ENCODE measurements at places on chromosomes 1 and 21.

DNA sequence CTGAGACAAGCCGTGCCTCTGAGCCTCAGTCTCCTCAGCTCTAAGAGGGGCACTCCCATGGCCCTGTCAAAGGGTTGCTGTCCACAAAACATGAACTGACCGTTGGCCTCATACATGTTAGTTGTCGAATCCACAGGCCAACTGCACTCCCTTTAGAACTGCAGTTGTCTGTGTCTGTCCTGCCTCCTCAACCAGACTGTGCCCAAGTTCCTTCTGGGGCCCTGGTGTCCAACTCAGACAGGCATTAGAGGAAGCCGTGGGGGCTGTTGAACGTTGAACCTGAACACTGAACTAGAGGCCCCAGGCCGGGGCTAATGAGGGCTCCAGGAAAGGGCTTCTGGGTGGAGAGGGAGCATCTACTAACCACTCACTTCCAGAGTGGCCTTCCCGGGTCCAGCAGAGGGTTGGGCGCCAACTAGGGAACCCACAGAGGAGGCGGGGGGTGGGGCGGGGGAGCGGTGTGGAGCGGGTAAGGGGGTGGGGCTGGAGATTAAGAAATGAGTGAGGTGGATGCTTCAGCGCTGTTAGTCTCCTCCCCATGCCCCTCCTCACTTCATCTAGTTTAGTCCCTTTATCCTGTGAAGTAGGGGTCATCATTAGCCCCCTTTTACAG, at the start of gene RAB42:
TSS of gene RAB42 (plus strand) at position 558 of the 613 bp plus-strand sequence. CDS start 247 bp downstream, outside the sequence.
- DNase-seq, result no peak

DNA sequence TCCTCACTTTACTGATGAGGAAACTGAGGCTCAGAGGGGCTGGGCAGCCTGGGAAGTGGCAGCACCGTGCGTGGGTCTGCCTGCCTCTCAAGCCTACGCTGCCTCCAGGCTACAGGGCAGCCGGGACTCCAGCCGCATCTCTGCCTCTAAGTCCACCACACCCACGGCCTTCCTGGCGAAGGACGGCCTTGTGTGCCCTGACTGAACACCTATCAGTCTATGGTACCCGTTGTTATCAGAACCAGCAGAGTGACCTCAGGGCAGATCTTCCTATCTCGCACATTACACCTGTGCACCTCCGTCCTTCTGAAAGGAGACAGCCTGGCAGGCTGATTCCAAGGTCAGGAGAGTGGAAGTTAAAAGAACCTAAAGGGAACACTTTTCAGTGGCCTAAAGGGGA, 35.7 kb upstream of the SLC30A1 start:
- DNase-seq, result no peak

- peak; percentile 82 for DNase-seq
Observed at GRCh38 chr1:202160377-202160940, at the start of gene PTPN7. Gene PTPN7 (minus strand): TSS chr1:202160602. CDS start chr1:202159402, 1,200 bp downstream.

DNA sequence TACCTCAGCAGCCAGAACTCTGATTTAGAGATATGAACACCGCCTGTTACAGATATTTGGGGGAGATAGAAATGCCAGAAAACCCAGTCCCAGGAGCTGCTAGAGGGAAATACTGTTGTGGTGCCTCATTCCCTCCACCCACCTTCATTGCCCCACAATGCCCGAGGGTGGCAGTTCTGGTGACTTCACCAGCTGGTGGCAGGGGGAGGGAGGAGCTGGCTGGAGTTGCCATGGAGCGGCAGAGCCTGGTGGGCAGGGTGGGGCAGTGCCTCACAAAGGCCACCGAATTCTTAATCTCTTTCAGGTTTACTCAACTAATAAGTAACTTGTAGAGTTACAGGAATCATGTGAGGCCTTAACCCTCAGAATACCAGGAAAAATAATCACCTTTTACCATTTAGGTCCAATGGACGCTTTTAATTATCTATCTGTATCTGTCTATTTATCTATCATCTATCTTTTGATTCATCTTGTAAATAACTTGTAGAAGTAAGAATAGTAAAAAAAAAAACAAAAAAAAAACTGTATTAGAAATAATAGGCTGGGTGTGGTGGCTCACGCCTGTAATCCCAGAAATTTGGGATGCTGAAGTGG, 11.7 kb upstream of the S100A11 start:
- peak; percentile 66 for DNase-seq

GRCh38 chr1:173249349-173249748, 42.2 kb upstream of the TNFSF4 start:
- DNase-seq, result no peak

DNA sequence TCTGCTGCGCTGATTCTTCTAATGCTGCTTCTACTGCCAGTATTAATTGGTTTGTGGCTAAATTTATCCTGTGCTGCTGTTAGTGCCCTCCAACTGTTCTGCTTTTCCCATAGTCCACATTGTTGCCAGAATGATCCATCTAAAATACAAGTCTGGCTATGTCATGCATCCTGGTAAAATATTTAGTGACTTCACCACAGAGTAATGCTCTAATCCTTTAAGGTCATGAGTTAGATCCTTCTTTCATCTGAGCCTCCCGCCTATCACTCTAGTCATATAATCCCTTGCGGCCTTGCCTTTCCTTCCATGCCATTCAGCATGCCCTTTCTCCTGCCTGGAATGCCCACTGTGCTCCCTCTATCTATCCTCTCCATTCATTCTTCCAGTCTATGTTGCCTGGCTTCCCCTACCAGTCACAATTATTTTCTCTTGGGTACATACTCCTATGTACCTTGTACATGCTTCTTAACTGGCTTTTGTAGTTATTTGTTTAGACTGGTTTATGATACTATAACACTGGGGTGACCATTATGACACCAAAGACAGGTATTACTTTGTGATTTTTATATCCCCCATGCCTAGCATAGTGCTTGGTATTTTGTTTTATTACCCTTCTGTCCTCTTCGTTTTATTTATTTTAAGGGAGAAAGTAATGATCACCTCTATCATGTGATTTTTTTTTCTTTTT, 144.0 kb downstream of the MAGI3 start:
- no peak for DNase-seq

DNA sequence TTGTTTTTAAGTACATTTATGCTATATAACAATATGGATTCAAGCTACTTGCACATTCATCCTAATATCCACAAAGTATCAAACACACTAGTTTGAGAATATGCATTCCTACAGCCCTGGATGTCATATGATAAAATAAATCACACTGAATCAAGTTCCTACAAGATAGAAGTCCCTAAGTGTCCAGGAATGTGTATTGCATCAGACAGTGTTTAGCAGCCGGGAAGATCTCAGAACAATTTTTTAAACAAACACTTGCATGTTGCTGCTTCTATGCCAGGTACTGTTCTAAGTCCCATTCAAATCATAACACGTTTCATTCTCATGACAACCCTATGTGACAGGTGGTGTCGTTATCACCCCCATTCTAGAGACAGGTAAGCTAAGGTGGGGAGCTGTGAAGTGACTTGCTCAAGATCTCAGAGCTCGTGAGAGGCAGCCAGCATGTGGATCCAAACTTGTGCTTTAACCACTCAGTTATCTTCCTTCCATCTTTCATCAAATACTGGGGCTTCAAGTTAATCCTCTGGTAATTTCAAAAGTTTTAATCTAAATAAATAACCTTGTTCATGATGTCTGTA, 68.3 kb upstream of the KIF26B start:
- DNase-seq, result no peak

- no peak for DNase-seq
Observed at GRCh38 chr1:182974506-182975191, 21.7 kb upstream of the SHCBP1L start.

DNA sequence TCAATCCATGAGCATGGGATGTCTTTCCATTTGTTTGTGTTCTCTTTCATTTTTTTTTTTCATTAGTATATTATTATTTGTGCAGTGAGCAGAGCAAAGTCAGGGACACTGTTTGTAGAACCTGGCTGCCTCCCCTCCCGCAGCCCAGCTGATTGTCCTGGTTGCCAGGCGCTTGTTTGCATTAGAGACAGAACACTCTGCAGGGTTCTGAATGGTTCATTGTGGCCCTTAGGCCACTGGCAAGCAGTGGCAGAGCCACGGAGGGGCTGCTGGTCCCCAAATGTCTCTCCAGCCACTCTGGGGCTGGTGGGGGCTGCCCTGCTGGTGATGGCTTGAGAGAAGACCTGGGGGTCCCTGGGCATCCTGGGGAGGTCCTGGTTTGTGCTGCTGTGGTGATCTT, 29.0 kb downstream of the ETS2 start:
- DNase-seq, result no peak

GRCh38 chr21:40788635-40789034, 58.3 kb downstream of the DSCAM start:
- DNase-seq, result no peak

DNA sequence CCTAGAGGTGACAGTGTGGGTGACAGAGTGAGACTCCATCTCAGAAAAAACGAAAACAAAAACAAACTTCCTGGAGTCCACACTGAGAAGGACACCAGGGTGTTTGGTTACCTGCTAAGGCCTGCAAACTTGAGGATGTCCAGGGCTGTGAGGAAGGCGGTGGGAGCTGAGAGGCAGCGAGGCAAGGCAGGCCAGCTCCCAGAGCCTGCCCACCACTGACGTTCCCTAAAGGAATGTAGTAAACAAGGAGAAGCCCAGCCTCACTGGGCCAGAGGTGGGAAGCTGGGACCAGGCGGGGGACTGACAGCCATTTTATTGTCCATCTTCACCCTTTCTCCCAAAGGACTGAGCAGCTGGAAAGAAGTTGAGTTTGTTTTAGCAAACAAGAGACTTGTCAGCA, 24.1 kb downstream of the SHISA4 start:
- DNase-seq, result no peak
